Foreskin fibroblast (primary cell): ENCODE measurements at places on chromosomes 2 and 18.

GRCh38 chr2:171318463-171318934 is 115.3 kb downstream of the METTL8 start:
- no peak for DNase-seq

DNA sequence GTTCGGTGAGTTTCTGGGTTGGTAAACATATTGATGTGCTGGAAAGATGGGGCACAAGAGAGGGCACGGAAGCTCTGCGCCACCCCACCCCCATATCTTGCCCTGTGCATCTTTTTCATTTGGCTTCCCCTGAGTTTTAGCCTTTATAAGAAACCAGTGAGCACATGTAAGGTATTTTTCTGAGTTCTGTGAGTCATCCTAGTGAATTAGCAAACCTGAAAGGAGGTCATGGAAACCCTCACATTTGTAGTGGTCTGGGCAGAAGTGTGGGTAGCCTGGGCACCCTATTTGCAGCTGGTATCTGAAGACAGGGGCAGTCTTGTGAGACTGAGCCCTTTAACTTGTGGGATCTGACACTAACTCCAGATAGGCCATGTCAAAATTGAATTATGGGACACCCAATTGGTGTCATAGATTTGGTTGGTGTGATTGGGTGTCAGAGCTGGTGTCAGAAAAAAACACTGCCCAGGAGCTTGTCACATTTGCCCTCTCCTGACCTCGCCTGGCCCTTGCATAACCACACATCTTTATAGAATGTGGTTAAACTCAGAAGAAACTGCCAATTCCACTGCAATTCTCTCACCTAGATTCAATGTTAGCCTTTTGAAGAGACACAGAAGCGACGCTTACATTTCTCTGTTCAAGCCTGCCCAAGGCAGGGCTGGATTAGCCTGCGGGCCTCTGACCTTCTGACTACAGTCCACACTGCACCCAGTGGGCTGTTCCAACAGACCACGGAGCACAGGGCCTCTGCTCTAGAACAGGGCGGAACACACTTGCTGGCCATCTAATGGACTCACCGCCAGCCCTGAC is 12.0 kb upstream of the GALM start:
- no peak for DNase-seq

DNA sequence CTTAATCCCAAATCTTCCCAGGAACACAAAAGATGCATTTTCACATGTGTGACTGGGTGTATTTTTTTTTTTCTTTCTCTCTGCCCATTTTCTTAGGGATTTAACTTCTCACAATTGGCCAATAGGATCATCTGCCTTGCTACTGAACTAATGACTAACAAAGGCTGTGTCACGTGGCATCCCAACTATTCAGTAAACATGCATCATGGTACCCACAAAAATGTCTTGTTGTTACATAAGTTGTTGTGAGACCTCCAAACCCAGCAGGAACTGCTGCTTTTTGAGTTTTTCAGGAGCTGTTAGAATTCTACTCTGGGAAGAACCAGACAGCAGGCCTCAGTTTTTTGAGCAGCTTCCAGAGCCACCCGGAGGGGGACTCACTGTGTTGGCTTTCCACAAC is 31.9 kb downstream of the GAD1 start:
- peak; percentile 66 for DNase-seq

GRCh38 chr18:79169958-79170555 is 100.9 kb downstream of the ATP9B start:
- peak; percentile 23 for DNase-seq

GRCh38 chr2:25491003-25491696 is 149.4 kb upstream of the DNMT3A start:
- peak; percentile 3 for DNase-seq

GRCh38 chr2:217330647-217331046 is 470.8 kb upstream of the TNP1 start:
- no peak for DNase-seq

- no peak for DNase-seq
Measured at GRCh38 chr2:2788076-2788475, 457.0 kb upstream of the MYT1L start.

- no peak for DNase-seq
Measured at GRCh38 chr2:36369163-36369562, 13.6 kb downstream of the CRIM1 start.

- no peak for DNase-seq
Measured at GRCh38 chr2:109242210-109242653, 113.2 kb downstream of the SH3RF3 start.

GRCh38 chr2:175309799-175310198 is 128.3 kb upstream of the ATP5MC3 start:
- peak; percentile 49 for DNase-seq

GRCh38 chr2:120764492-120764891 is 28.8 kb downstream of the GLI2 start:
- no peak for DNase-seq

GRCh38 chr18:23934252-23934651 is 80.3 kb upstream of the TTC39C start:
- no peak for DNase-seq

GRCh38 chr18:61132031-61132430 is 201.2 kb upstream of the CDH20 start:
- no peak for DNase-seq

- DNase-seq: no peak
Measured at GRCh38 chr2:37780387-37780676, 108.9 kb upstream of the CDC42EP3 start.

DNA sequence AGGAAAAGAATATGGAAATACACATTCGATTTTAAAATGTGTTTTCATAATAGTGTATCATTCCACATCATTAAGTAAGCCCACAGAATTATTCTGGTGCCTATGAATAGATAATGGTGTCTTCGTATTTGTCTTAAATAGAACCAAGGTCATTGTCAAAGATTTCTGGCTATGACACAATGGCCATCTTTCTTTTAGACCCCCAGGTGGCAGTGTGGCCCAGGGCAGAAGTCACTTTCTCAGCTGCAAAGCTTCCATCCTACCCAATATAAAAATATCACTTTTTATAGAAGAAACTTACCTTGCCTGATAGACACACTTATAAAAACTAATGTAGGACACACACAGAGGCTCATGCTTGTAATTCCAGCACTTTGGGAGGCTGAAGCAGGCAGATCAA is 57.5 kb downstream of the ZRANB3 start:
- DNase-seq: no peak

DNA sequence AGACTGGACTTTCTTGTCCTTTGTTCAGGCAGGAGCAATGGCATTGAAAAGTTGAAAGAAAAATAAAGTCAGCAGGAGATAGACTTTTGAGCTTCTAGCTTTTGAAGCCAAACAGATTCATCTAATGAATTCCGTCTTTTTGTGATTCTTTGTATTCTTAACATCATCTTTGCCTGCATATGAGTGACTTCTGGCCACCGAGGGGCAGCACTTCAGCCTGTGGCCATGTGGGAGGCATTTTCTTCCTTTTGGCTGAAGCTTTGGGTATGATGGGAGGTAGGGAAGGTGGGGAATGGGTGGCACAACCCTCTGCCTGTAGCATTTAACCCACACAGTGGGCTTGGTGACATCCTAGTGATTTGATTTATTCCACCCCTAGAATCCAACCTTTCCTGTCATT is 220.6 kb downstream of the SETBP1 start:
- no peak for DNase-seq

GRCh38 chr18:7566567-7567473 is at the start of gene PTPRM:
Gene PTPRM (plus strand): TSS chr18:7567316. CDS start chr18:7567819, 503 bp downstream.
- peak; percentile 80 for DNase-seq

DNA sequence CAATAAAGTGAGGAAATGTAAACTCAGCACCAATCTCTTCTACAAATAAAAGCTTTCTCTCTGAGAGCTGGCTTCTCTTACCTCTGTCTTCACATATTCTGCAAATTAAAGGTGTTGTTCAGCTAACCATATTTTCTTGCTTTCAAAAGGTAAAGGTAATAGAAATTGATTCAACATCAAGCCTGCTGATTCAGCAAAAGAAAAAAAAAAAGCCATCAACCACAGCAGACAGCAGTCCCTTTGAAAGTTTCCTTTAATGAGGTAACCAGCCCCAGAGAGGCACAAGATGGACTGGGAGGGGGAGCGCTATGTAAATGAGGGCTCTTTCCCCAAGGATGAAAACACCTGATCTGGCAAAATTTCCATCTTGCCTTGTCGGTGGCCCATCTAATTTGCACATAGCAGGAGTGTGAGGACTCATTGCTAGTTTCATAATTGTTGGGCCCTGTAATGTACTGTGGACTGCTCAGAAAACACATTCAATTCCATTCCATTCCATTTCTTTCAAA is 154.9 kb upstream of the SOX11 start:
- no peak for DNase-seq

GRCh38 chr2:17272170-17272569 is 246.1 kb downstream of the RAD51AP2 start:
- no peak for DNase-seq

GRCh38 chr18:67508146-67508545 is 8.4 kb downstream of the DSEL start:
- no peak for DNase-seq

DNA sequence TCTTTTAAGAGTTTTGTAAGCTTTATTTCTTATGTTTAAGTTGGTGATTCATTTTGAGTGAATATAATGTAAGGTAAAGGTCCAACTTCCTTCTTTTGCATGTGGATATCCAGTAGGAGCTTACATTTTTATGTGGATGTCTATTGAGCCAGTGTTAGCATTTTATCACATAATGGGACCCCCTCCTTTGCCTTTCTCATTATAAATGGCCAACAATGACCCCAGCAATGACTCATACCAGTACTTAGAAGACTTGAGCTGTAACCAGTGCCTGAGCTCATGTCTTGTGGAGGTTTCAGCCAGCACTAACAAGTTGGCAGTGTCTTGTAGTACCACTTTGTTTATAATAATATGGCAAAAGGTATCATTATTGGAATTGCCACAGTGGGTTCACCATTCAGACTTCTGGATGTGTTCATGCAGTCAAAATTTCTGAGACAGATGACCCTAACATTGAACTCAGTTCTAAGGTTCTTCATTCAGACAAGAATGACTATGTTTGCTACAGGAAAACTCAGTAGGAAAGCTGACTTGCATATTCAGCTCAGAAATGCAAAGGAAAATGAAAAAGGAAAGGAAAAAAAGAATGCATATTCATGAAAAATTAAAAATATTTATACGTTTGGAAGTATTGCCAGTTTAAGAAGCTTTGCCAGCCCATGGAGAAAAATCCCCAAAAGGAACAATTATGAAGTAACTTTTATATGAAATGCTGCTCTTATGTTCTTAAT is 41.0 kb downstream of the CDKL4 start:
- peak; percentile 10 for DNase-seq

DNA sequence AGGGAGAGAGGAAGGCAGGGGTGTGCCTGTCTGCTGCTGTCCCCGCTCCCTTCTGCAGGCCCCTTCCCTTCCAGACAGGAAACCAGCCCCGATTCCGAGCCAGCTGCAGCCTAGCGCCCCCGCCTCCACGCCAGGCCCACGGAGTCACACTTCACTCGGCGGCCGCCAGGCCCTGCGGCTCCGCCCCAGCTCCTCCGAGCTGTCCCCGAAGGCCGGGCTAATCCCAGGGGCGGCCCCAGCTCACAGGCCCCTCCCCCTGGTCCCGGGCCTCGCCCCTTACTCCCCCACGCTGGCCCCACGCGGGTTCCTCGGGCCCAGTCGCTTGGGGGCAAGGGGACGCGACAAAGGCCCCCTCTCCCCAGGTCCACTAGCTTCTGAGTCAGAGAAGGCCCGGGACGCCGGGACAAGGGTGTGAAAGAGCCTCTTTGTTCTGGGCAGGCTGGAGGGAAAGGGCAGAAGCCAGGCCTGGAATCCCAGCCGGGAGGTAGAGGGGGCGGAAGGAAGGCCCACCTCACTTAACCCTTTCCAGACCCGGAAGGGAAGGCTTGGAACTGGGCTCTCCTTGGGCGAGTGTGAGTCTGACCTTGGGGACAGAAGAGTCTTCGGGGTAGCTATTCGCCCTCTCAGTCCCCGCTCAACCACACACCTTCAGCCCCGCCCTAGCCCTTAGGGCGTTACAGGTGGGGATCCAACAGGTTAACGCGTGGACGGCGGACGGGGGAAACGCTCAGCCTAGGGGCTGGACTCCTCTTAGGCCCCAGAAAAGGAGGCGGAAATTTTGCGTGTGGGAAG is 1.2 kb downstream of the RTKN start:
- peak; percentile 85 for DNase-seq
